ENCODE measurements at places on chromosomes 4 and X.

DNA sequence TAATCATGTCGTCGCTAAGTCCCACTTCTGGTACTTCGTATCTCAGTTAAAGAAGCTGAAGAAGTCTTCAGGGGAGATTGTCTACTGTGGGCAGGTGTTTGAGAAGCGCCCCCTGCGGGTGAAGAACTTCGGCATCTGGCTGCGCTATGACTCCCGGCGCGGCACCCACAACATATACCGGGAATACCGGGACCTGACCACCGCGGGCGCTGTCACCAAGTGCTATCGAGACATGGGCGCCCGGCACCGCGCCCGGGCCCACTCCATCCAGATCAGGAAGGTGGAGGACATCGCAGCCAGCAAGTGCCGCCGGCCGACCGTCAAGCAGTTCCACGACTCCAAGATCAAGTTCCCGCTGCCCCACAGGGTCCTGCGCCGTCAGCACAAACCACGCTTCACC is 11.3 kb downstream of the PNCK start:
- DNase-seq = no peak

DNA sequence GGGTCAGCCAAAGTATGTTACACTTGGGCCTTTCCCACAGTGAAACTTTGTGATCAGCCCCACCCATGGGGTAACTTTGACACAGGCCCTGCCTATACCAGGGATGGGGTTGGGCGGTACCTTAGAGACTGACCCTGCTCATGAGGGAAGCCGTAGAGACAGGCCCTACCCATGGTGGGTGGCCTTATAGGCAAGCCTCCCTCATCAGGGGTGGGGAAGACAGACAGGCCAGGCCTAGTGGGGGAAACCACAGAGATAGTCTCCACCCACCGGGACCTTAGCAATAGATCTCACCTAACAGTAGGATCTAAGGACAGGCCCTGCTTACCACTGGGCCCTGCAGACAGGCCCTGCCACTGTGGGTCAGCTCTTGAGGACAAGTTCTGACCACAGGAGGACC is 6.8 kb downstream of the PLP2 start:
- no peak for DNase-seq

- no peak for DNase-seq
These were observed 37.1 kb downstream of the SLC39A8 start for GRCh38 chr4:102308032-102308799.

- no peak for DNase-seq
These were observed 993.6 kb downstream of the ADGRL3 start for GRCh38 chr4:62193761-62194160.

DNA sequence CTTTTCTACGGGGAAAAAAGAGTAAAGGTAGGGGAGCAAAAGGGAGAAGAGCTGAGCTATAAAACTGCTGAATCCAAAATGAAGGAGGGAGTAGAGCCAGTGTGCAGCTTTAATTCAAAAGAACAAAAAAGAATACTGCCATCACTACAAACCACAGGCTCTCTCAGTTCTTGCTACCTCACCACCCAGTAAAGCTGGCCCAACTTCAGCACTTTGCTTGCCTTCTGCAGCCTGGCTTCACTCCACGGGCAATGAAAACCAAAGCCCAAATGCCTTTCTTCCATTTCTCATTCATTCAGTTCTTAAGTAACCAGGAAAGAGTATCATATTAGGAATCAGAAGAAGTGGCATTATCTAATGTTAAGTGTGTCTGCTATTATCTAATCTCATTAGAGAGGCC is 376.8 kb downstream of the BCOR start:
- DNase-seq = no peak

- no peak for DNase-seq
These were observed 26.6 kb upstream of the MAML3 start for GRCh38 chr4:140180577-140180976.

GRCh38 chrX:3286196-3286945 is 60.1 kb downstream of the MXRA5 start:
- peak; percentile 63 for DNase-seq

DNA sequence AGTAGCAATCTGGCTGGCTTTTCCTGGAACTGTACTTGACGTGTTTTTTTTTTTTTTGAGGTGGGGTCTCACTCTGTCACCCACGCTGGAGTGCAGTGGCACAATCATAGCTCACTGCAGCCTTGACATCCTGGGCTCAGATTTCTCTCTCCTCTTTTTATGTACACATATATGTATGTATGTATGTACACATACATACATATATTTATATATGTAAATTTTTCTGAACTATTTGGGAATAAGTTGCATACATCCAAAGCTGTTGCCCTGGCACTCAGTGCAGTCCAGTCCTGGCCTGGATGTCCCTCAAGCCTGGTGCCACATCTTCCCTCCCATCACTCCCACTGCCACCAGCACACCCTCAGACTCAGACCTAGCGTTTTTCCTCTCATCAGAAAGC is 89.0 kb upstream of the SHISA3 start:
- DNase-seq = no peak

GRCh38 chrX:152876931-152877840 is 20.7 kb upstream of the ZNF185 start:
- DNase-seq = no peak

DNA sequence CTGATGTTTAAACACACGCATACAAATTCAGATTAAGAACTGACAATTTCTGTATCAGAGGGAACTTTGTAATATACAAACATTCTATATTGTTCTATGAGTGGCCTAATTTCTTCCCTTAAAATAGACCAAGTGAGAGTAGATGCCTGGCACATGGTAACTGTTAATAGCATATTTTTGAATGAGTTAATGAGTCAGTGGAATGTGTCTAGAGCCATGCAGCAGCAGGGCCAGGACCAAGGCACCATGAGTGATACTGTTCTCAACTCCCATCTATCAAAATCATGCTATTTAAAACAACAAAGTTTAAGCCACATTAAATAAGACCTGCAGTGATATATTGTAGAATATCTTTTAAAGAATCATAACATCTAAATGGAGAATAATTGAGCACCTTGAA is 98.3 kb downstream of the ARHGAP24 start:
- no peak for DNase-seq

DNA sequence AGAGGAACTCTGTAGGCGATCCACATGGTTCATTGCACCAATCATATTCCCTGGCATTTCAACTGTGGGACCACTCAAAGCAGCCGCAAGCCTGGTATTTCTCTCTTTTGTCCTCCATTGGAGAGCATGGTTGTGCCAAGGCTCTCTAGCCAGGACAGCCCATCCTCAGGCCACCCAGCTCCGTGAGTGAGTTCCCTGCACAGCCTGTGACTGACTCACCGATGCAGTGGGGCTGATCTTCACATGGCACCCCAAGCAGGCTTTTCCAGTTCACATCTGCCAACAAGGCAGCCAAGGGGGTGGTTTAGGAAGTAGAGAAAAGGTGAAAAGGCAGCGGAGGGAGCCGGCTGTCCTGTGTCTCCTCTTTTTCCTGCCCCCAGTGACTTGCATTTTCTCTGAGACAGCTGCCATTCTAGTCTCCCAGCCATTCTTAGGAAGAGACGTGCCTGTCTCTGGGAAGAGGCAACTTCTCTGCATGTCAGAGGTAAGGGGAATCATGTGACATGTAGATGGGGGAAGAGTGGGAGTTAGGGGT is 69.2 kb downstream of the MID1IP1 start:
- no peak for DNase-seq

DNA sequence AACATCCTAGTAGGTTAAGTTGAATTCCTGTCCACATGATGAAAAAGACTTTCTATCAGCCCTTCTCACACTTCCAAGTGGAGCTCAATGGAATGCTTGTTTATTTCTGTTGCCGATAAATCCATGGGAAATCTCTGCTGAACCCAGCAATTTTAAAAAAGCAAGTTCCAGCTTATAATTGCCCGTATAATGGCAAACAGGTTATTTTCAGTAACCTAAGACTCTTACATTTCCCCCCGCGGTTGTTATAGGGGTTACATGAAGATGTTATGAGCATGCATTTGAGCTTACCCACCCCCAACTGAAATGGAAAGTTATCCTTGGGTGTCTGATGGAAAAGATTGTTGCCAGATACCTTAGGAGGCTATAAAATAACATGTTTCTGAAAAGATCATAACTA is 136.2 kb downstream of the PALLD start:
- no peak for DNase-seq

- DNase-seq = no peak
These were observed 3.9 kb upstream of the SULT1B1 start for GRCh38 chr4:69764311-69764710.

GRCh38 chr4:184643731-184644130 is 5.5 kb downstream of the CASP3 start:
- DNase-seq = no peak

- DNase-seq = no peak
These were observed 158.1 kb downstream of the DTHD1 start for GRCh38 chr4:36439556-36439955.

DNA sequence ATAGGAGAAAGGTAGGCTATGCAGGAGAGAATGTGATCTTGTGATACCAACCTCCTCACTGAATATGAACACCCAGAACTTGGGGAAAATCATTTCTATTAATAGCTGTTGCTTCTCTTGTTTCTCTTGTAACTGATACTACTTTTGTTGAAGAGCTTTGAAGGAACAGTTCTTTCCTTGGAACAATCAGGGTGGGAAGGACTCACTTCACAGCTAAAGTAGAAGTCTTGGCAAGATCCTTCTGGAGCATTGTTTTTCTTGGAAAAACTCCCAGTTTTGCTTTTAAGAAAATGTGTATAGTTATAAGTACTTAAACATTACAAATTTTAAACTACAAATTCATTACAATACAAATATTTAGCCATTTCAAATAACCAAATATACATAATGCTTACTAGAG is 19.1 kb upstream of the XK start:
- DNase-seq = no peak

DNA sequence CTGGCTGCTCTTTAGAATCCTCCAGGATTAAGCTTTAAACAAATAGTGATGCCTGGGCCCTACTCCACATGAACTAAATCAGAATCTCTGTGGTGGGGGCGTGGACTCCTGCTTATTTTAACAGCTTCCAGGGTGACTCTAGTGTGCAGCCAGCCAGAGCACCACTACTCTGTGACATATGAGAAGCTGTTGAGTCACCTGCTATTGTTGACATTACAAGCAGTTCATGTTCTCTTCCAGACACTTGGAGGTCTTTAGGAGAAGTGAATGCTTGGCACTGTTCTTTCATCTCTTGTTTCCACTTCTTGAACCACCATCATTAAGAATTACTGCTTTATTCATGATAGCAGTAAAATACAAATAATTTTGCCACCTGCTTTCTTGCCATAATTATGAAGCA is 426 bp upstream of the C4orf51 start:
- peak; percentile 92 for DNase-seq

- no peak for DNase-seq
These were observed 38.6 kb upstream of the AGA start for GRCh38 chr4:177480795-177481194.

DNA sequence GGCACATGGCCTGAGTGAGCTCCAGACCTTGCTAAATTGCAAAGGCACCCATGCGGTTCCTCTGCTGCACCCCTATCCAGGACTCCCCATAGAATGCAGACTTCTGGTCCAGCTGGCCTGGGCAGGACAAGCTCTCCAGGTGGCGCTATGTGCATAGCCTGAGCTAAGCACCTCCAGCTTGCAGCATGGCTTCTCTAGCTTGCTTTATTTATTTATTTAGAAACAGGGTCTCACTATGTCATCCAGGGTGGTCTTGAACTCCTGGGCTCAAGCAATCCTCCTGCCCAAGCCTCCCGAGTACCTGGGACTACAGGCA is 5.5 kb upstream of the WFS1 start:
- no peak for DNase-seq

- DNase-seq = no peak
These were observed 25.2 kb downstream of the NYX start for GRCh38 chrX:41472231-41472815.

- DNase-seq = no peak
These were observed 189.1 kb upstream of the ADGRL3 start for GRCh38 chr4:61011051-61011450.

- DNase-seq = no peak
These were observed 57.6 kb upstream of the RAP1GDS1 start for GRCh38 chr4:98203332-98204235.

DNA sequence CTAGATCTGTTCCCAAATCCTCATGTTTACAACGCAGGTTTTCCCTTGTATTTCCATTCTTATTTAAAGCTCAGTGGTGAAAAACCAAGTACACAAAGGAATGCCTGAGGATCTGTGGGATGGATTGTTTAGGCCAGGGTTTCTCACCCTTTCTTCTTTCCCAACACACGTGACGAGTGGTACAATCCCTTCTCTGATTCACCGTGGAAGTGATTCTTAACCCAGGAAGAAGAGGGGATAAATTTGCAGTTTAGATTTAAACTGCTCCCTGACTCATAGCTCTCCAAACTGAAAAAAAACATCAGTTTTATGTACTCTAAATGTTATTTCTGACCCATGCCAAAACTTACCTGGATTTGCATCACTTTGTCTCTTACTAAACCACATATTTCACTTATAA is 17.0 kb downstream of the PAQR3 start:
- DNase-seq = no peak

DNA sequence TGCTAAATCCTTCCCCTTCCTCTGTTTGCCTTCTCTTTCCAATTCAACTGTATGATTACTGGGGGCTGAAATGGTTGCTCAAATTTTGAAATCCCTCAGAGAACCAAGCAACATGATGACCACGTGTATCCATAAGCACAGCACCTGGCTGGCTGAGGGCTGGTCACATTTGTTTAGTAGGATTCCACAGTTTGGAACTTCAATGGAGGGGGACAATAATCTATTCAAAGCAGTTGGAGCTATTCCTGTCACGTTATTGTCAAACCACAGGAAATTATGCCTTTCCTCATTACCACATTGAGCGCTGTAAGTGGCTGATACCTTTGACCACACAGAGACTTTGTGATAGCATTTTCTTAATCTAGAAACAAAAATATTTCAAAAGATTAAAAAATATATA is 7.0 kb downstream of the TMSB4X start:
- no peak for DNase-seq

GRCh38 chr4:31844350-31844749 is 1124.2 kb downstream of the PCDH7 start:
- DNase-seq = no peak

GRCh38 chr4:38717604-38718003 is 53.6 kb downstream of the KLF3 start:
- peak; percentile 9 for DNase-seq

DNA sequence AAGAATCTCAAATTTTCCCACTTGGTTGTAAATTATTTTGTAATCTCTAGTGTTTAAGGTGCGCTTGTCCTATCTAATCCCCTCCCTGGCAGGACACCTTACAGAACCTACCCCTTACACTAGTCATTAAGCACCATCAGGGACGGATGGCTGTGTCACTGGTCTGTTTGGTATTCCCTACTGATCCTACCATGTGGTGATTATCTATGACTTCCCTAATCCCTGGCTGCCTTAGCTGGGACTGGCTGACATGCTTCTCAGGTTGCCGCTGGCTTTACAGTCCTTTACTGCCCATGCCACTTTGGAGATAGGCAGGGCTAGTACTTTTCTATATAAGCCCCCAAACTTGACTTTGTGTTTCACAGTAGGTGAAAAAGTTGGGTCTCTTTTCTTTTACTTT is 58.6 kb downstream of the ELOVL6 start:
- DNase-seq = no peak

Data from stromal cell of bone marrow (primary cell).